ENCODE measurements at places on chromosomes 2 and 18.

DNA sequence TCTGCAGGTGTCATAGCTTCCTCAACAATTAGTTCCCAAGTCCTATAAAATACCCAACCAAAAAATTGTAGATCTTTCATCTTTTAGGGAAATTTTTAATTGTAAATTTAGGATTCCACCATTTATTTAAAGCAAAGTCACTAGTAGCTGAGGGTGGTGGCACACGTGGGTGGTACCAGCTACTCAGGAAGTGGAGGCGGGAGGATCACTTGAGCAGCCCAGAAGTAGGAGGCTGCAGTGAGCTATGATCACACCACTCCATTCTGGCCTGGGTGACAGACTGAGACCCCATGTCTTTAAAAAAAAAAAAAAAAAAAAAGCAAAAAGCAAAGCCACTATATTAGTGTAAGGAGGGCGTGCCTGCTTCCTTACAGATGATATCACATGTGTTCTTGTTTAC, 60.3 kb upstream of the GREB1L start:
- no peak for DNase-seq

- no peak for DNase-seq
Measured at GRCh38 chr2:95401480-95401879, 1.0 kb upstream of the FAHD2A start.

DNA sequence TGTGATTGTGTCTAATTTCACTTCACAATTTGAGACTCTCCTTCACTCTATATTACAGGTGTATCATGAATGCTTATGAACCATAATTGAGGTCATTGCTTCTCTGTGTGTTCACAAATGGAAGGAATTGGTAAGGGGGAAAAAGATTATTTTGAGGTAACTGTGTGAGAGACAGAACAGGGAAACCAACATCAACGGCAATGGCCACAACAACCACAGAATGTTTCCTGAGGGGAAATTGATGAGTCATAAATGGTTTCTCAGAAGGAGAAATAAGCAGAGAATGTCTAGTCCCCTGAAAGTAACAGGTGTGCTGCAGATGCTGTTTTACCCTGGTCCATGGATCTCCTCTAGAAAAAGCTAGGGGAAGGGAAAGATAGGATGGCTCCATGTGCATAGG, 361.2 kb upstream of the GALNT5 start:
- no peak for DNase-seq

- DNase-seq: peak; percentile 32
Measured at GRCh38 chr2:240250985-240251847, 110.8 kb upstream of the OTOS start.

DNA sequence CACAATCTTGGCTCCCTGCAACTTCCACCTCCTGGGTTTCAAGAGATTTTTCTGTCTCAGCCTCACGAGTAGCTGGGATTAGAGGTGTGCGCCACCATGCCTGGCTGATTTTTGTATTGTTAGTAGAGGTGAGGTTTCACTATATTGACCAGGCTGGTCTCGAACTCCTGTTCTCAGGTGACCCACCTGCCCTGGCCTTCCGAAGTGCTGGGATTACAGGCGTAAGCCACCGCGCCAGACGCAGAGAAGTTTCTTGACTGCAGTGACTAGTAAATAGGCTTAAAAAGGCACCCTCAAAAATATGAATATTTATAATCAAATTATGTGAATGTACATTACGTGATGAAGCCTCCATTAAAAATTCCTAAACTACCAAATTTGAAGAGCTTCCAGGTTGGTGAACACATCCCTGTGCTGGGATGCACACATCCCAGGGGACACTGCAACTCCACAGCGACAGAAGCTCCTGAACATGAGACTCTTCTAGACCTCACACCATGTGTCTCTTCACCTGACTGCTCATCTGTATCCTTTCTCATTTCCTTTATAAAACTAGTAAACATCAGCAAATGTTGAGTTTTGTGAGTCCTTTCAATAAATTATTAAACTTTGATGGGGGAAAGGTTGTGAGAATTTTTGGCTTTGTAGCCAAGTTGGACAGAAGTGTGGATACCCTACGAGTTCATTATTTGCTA, 203.3 kb upstream of the SPOPL start:
- DNase-seq: no peak

All from T1000 (cell line).